D721Med (cell line): ENCODE measurements at places on chromosomes 12 and 14.

GRCh38 chr14:61932974-61933373, 170.8 kb downstream of the SNAPC1 start:
- no peak for DNase-seq

- peak; percentile 59 for DNase-seq
Observed at GRCh38 chr12:55830601-55831446, 1.4 kb upstream of the DNAJC14 start.

GRCh38 chr14:91568626-91569025, 58.5 kb upstream of the PPP4R3A start:
- DNase-seq: no peak

DNA sequence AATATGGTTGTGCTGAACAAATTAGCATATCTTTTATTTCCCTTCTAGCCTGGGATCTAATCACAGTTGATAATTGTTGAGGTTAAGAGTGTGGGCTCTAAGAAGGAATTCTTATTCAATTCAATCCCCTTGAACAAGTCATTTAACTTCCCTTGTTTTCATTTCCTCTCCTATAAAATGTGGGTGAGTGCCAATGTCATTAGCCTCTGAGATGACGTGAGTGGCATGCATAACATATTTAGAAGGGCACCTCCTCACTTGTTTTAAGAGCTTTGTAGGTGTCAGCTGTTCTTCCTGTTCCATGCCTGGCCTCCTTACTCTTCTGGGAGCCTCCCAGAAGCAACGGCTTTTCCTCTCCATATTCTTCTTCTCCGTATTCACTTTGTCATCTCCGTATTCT, 155.4 kb upstream of the NEDD1 start:
- DNase-seq: no peak

DNA sequence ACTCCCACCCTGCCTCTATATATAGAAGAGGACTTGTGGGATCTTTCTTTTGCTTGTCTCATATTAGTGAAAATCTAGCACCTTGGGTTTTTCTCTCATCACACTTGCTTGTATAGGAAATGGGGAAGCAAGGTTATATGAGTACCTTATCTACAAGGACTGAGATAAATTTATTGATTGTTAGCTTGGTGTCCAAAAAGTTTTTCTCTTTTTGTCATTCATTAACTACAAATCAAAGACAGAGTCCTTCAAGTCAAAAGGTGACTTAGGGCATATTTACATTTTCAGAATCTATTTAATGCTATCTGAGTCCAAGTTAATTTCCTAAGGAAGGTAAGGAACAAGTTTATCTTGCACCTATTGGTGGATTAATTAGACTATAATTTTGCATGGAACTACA, 92.7 kb downstream of the SNAPC1 start:
- DNase-seq: no peak

DNA sequence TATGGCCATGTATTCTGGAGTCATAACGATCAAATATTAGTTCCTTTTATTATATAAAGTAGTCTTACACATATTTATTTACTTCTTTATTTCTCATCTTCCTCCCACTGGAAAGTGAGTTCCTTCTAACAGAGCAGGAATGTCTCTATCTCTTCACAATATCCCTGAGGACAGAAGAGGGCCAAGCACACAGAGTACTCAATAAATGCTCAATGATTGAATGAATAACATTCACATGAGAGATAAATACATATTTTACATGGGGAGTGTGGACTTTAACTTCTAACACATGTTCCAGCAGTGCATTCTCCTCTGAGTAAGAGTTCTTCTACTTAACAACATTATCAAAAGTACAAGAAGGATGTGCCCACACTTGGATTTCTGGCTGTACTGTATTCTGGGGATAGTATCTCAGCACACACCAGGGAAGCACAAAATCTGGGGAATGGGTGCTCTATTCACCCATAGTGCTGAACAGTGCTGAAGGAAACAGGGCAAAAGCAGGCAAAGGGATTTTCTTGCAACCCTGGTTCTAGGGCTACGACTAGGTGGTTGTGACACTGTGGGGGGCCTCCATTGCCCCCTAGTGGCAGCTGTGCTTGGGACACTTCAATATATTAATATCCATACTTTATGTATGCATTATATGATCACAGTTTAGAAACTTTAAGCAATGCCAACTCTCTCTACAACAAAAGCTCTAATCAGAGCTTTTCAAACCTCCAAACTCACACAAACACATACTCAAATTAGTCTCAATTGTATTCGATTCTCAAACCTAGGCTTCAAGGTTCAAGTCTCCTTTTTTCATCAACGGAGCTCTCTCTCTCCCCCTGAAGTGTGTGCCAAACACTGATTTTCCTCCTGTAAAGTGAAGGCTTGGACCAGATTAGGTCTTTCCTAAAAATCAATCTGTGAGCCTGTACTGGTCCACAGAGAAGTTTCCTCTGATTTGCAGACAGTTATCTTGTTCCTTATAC, 115.5 kb downstream of the SLC2A13 start:
- DNase-seq: no peak

- DNase-seq: no peak
Observed at GRCh38 chr14:105126126-105126980, 42.2 kb downstream of the JAG2 start.

DNA sequence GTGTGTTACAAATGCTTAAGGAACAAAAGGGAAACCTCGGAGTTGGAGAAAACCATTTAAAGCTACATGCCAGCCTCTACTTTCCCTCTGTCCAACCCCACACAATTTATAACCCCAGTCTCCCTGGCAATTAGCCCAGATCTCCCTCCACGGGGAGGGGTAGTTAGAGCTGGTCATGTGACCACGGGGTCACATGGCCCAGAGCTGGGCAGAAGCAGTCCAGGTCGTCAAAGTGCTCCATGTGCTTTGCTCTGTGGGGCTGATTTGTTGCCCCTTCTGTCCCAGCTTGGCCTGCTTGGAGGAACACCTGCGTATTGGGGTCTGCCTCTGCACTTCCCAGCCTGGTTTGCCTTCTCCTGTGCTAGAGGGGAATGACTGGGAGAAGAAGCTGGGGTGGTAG, 219.1 kb downstream of the RBM19 start:
- no peak for DNase-seq

- no peak for DNase-seq
Observed at GRCh38 chr12:45227316-45228067, 11.6 kb downstream of the ANO6 start.

DNA sequence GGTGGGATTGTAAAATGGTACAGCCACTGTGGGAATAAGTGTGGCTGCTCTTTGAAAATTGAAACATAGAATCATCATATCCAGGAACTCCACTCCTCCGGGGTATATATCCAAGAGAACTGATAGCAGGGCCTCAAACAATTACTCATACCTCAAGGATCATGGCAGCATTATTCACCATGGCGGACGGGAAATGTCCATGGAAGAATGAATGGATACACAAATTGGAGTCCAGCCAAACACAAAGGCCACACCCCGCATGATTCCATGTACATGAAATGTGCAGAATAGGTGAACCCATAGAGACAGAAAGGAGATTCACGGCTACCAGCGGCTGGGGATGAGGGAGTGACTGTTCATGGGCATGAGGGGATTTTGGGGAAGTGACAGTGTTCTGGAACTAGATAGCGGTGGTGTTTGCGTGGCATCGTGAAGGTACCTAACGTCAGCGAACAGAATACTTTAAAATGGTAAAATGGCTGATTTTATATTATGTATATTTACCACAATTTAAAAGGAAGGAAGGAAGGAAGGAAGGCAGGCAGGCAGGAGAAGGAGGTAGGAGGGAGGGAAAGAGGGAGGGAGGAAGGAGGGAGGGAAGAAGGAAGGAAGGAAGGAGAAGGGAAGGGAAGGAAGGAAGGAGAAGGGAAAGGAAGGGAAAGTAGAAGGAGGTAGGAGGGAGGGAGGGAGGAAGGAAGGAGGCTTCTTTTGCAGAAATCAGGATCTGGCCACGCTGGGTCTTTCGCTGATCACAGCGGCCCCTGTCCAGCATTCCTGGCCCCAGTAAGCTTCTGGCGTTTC, 14.1 kb upstream of the NCOR2 start:
- DNase-seq: no peak

DNA sequence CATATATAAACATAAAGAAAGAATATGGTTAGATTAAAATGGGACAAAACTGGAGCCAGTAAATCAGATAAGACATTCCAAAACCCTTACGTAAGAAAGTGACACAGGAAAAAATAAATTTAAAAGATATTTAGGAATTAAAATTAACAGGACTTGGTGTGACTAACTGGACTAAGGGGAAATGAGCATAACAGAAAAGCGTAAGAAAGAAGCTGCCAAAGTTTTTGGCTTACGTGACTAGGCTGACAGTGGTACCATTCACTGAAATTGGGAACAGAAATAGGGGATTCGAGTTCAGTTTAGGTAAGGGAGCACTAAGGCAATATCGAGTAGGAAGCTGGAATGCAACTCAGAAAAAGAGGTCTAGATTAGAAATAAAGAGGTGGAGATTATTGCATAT, 7.8 kb downstream of the CDK17 start:
- DNase-seq: no peak

- no peak for DNase-seq
Observed at GRCh38 chr14:37550511-37550910, 44.5 kb downstream of the FOXA1 start.

DNA sequence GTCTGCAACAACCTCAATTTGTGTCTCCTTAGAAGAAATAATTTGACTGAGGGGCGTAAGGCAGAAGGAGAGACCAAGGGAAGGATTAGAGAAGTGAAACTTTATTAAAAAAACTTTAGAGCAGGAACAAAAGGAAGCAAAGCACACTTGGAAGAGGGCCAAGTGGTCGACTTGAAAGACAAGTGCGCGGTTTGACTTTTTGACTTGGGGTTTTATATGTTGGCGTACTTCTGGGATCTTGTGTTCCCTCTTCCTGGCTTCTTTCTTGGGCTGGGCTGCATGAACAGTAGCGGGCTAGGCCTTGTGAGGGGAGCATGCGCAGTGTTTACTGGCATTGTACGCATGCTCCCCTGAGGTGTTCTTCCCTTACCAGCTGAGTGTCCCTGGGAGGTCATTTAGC, 369.3 kb upstream of the DCN start:
- no peak for DNase-seq

GRCh38 chr12:99389751-99390150, 257.8 kb upstream of the GARIN6 start:
- DNase-seq: no peak

- no peak for DNase-seq
Observed at GRCh38 chr12:52522346-52523011, 2.3 kb upstream of the KRT5 start.

- DNase-seq: no peak
Observed at GRCh38 chr12:28177905-28178304, 12.4 kb upstream of the CCDC91 start.

GRCh38 chr12:101870925-101871324, 6.5 kb upstream of the DRAM1 start:
- no peak for DNase-seq

GRCh38 chr14:59184396-59184795, 4.1 kb upstream of the DAAM1 start:
- no peak for DNase-seq

DNA sequence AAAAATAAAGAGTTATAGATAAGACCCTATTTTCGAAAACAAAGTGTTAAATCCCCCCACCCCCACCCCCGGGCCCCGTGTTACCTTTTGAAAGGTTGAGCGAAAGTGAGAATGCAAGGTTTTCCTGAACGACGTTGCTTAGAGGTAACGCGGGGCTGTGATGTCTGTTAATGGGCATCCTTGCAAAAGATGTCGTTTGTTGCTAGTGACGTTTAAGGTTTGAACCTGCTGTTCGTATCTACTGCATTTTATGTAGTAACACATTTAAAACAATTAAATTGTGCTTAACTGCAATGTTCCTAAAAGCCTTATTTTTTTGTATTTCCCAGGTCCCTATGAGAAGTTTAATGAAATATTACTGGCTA, 1.2 kb downstream of the CPSF6 start:
- no peak for DNase-seq

GRCh38 chr12:31558521-31558920, 32.4 kb downstream of the DENND5B start:
- DNase-seq: no peak

GRCh38 chr14:70018713-70019211, 139.5 kb downstream of the SMOC1 start:
- DNase-seq: no peak

GRCh38 chr12:95435355-95435754, 38.6 kb upstream of the METAP2 start:
- DNase-seq: no peak

GRCh38 chr14:105393151-105393550, 5.2 kb upstream of the TEX22 start:
- no peak for DNase-seq

GRCh38 chr12:53179687-53180219, 769 bp upstream of the ZNF740 start:
- no peak for DNase-seq

DNA sequence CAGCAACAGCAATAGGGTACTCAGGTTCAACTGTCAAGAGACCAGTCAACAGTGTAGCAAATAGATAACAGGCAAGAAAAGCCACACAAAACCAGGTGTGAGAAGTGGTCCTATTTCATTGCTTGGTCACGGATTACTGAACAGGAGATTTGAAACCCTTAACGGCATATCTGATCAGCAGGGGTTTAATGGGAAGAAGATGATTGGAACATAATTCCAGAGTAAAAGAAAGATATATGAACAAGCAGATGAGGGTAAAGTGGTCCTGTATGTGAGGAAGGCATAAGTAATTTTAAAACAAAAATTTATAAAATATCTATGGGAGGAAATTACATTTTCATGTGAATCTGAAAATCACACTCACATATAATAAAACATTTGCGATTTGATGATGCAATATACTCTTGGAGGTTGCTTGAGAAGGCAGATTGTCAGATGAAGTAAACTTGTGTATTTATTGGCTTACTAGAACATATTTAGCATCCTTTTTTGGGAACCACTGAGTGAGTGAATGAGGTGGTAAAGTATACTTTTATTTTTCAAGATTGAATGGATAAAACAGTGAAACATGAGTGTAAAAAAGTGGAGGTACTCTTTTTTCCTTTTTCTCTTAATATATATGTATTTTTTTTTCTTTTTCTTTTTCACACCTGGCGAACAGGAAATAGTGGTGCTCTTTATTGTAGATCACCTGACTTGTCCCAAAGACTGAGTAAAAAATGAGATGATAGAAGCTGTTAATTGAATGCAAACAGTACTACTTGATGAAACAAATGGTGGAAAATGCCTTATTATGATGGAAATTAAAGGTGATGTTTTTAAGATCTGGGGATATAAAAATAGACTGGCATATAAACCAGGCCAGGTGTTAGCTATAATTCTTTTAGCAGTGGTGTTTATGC, 21.6 kb upstream of the SDR39U1 start:
- DNase-seq: no peak

DNA sequence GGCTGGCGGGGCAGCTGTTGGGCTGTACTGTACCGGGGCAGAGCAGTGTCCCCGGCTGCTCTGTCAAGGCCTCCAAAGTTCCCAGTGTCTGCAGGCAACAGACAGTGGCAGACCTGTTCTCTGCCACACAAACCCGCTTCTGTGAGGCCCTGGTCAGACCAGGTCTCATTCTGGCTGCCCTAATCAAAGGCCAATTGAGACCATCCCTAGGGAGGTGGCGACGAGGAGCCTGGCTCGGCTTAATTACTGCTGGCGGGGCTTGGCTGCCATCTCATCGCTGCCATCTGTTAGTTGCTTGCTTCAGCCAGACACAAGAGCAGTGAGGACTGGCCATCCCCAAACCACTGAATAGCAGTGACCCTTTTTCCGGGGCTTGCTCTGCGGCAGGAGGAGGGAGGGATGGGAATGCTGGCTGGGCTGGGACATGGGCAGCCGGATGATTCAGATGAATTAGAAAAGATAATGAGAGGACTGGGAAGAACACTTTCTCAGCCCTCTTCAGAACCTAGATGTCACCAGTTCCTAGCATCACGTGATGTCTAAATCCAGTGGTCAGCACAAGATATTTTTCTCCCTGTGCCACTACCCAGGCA, 24.5 kb downstream of the ERG28 start:
- peak; percentile 30 for DNase-seq
